ENCODE measurements at places on chromosomes 4 and X.

- peak; percentile 57 for DNase-seq
These were observed 110.3 kb downstream of the SHROOM3 start for GRCh38 chr4:76545226-76545884.

- no peak for DNase-seq
These were observed 42.0 kb upstream of the ZXDA start for GRCh38 chrX:57952320-57952678.

- DNase-seq = no peak
These were observed 1.2 kb downstream of the RASL11B start for GRCh38 chr4:52863324-52863723.

DNA sequence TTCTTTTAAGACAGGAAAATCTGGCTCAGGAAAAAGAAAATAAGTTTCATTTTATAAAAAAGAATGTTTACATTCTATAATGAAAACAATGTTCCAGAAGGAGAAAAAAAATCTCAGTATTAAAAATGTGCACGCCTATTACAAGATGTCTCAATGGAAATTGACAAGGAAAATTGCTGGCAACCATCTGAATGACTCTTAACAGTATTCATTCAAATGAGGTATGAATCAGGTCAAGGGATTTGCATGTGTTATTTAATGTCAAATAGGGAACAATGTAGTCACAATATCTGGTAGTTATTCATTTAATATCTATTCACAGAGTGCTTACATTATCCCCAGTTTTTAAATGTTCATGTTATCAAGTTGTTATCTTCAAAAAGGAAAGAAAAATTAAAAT, 208.4 kb upstream of the TRAM1L1 start:
- DNase-seq = no peak

DNA sequence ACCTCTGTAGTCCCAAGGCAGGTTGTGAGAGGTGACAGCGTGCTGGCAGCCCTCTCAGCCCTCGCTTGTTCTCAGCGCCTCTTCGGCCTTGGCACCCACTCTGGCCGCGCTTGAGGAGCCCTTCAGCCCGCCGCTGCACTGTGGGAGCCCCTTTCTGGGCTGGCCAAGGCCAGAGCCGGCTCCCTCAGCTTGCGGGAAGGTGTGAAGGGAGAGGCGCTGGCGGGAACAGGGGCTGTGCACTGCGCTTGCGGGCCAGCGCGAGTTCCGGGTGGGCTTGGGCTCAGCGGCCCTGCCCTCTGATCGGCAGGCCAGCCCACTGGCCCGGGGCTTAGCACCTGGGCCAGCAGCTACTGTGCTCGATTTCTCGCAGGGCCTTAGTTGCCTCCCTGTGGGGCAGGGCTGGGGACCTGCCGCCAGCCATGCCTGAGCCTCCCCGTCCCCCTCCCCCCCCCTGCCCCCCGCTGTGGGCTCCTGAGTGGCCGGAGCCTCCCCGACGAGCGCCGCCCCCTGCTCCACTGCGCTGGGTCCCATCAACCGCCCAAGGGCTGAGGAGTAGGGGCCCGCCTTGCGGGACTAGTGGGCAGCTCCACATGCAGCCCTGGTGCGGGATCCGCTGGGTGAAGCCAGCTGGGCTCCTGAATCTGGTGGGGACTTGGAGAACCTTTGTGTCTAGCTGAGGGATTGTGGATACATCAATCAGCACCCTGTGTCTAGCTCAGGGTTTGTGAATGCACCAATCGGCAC, 347.6 kb downstream of the KLHL13 start:
- no peak for DNase-seq

- DNase-seq = no peak
These were observed 25.2 kb downstream of the NYX start for GRCh38 chrX:41472231-41472815.

DNA sequence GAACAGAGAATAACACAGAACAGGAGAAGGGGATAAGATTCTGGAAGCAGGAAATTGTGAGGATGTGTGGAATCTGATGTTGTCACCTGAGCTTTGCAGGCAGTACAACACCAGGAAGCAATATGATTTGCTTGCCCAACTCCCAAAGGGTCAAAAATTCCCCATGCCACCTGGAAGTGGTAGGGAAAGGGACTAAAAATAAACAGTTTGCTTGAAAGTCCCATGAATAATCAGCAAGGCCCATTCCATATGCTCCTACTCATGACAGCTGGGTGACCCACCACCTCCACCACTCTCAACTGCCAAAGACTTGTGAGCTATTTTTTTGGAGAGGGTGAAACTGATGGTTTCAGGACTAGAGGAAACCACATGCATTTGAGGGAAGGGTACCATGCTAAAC, 168.4 kb downstream of the KCNIP4 start:
- no peak for DNase-seq

GRCh38 chr4:14857981-14858380, 144.3 kb upstream of the CPEB2 start:
- DNase-seq = peak; percentile 12

- no peak for DNase-seq
These were observed 13.6 kb downstream of the HTRA3 start for GRCh38 chr4:8283161-8283560.

DNA sequence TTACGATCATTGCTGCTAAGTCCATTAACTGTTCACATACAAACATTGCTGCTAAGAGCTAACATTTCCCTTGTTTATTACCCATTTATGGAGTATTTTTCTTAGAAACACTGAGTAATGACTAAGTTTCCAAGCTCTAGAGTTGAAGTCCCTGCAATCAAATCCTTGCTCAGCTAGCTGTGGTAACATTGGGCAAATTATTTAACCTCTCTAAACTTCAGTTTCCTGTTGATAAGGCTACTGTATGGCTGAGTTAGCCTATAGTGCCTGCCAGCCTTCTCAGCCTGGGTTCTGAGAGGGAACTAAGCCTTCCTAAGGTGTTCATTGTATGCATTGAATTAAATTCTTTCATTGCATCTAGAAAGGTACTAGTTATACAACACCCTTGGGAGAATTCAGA, 15.2 kb upstream of the SCOC start:
- peak; percentile 20 for DNase-seq

DNA sequence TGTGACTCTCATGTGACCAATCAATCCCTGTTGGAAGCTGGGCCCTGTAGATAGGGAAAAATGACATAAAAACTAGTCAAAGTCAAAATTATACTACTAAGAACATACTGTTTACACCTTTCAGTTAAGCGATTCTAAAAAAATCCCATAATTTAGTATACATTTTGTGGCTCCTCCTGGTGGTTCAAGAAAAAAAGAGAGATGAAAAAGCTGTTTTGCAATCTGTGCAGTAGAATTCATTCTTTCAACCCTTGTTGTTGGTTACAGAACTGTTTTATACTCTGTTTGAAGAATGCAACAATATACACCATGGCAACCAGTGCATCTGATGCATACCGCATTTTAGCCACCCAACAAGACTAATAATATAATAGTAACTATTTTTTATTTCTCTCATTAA, 66.8 kb upstream of the ANK2 start:
- no peak for DNase-seq

GRCh38 chrX:154445776-154446175, 1.8 kb downstream of the FAM50A start:
- DNase-seq = no peak

GRCh38 chrX:139831675-139832456, 101.0 kb downstream of the ATP11C start:
- peak; percentile 45 for DNase-seq

DNA sequence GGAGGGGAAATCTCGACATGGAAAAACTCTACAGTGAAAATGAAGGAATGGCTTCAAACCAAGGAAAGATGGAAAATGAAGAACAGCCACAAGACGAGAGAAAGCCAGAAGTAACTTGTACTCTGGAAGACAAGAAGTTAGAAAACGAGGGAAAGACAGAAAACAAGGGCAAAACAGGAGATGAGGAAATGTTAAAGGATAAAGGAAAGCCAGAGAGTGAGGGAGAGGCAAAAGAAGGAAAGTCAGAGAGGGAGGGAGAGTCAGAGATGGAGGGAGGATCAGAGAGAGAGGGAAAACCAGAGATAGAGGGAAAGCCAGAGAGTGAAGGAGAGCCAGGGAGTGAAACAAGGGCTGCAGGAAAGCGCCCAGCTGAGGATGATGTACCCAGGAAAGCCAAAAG, 1.3 kb downstream of the TCEAL4 start:
- no peak for DNase-seq

GRCh38 chr4:87746001-87746400, 53.4 kb upstream of the IBSP start:
- no peak for DNase-seq

DNA sequence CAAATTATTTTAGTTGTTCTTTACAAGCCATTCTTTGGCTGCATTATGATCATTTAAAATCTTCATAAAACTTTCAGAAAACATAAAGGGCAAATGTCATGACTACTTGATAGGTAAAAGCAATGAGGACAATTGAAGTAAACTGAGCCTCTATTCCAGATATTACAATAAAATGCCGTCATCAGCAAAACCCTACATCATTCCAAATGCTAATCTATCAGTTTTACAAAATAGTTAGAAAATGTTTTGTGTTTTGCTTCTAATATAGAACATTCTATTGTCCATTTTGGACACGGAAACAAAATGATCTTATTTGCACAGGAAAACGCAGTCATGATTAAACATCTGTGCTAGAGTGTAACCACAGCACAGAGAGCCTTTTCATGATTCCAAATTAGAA, 1330.6 kb upstream of the ADGRL3 start:
- no peak for DNase-seq

GRCh38 chrX:131725001-131725654, 181.3 kb downstream of the OR13H1 start:
- peak; percentile 52 for DNase-seq

GRCh38 chr4:58564695-58565475, 1454.7 kb upstream of the IGFBP7 start:
- DNase-seq = no peak

GRCh38 chr4:8433136-8433535, 7.4 kb downstream of the ACOX3 start:
- DNase-seq = no peak

GRCh38 chr4:149031399-149031798, 589.2 kb upstream of the NR3C2 start:
- DNase-seq = peak; percentile 1

- DNase-seq = no peak
These were observed 7.6 kb downstream of the L1CAM start for GRCh38 chrX:153878345-153878744.

DNA sequence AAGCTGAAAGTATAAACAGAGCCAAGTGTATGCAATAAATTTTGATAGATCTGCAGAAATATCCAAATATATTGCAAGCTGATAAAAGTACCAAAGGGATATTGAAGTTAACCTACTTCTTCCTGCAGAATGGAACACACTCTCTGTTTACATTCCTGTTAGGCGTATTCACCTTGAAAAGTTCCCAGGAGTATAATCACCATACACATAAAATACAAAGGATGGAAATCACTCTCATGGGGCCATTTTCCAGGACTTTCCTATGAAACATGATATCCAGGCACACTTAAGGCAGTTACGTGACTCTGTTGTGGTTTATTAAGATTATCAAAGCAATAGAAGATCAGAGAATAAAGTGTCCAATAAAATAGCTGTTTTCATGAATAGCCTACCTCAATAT, 1142.3 kb downstream of the NLGN4X start:
- no peak for DNase-seq

- peak; percentile 80 for DNase-seq
These were observed 92.1 kb downstream of the AFF1 start for GRCh38 chr4:87026800-87027495.

- DNase-seq = no peak
These were observed 61.5 kb downstream of the TMEM131L start for GRCh38 chr4:153527690-153528089.

GRCh38 chrX:140065961-140066662, 100.8 kb upstream of the CXorf66 start:
- no peak for DNase-seq

GRCh38 chr4:103422467-103423219, 224.5 kb upstream of the CENPE start:
- DNase-seq = no peak

DNA sequence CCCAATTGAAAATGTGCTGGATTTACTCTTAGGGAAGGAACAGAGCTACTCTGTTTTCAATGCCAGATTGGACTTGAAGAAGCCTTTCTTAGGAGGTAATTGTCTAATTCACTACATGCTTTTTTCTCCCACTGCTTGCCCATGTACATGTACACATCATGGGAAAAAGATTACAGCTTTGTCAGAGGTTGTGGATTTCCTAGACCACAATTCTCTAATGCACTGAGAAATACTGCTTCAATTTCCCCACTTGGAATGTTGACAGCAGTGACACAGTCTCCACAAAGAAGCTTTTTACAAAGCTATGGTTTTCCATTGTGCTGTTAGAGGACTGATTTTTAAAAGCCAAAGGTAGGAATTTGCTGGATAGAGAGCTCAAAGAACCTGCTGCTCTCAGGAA, 19.5 kb downstream of the ZAR1 start:
- DNase-seq = no peak

GRCh38 chr4:7807351-7807921, 132.2 kb downstream of the AFAP1 start:
- no peak for DNase-seq

DNA sequence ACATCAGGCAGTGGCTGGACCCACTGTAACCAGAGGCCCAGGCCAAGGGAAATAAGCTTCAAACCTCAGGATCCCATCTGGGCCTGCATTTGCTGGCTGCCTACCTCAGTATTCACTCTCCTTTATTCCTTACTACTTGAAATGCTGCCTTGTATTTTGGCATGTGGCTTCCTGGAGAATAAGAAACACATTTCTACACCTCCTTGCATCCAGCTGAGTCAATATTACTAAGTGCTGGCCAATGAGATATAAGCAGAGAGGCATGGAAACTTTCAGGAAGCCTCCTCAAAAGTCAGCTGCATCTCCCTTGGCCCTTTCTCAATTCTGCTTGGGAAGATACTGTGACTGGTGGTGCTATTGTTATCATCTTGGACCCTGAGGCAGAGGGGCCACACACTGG, 59.8 kb upstream of the RELL1 start:
- DNase-seq = no peak

DNA sequence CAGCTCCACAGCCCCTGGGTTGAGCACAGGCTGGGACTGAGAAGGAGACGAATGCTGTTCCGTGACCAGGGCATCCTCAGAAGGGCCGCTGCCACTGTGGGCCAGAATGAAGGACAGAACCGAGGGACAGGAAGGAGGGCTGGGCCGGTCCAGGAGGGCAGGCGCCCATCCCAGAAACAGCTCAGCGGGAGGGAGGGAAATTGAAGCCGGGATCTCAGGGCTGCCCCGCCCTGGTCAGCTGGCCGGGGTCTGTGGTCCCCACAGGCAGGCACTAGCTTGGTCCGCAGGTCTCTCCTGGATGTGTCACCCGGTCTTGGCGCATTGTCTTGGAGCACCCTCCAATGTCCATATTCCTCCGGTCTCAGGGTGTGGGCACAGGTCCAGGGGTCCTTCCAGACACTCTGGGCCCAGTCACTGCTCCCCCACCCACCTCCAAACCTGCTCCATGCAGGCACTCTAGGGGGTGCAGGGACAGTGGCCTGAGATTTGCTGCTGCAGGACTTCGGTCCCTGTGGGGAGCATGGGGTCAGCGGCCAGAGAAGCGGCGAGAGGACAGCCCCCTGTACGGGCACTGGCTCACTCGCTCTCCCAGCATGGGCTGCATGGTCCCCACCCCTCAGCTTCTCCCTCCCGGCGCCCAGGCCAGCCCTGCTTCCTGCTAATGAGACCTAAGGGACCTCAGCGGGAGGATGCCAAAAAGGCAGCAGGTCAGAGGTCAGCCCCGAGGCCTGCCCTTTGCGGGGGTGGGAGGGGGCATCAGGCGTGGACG, 23.9 kb upstream of the MXD4 start:
- DNase-seq = no peak
